Right kidney (tissue), 9 donors: ENCODE measurements at places on chromosomes 13 and 19.

DNA sequence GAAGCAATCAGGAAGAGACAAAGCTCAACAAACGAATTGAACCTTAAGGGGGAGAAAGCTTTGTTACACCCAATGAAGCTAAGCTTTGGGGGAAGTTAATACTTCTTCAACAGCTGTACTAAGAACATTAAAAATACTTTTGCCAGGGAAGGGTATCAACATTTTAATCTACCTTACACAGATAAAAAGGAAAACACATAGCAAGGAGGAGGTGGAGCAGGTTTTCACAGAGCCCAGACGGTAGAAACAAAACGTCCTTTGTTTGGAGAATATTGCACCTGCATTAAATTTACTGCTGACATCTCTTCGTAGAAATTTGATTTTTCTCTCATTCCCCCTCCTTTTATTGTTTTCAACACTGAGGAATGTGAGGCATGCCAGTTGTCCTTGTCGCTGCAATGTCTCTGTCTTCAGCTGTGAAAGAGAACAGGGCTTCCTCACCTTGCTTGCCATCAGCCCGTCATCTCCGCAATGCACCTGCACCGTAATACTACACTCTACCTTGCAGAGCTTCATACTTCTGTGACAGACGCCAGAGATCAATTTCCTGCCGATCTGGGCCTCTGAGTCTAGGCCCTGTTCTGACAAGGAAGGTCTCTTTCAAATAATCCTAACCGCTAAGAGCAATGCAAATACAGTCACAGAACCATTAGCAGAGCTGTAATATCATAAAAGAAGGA, 270.8 kb downstream of the SPRY2 start:
- no peak for DNase-seq

DNA sequence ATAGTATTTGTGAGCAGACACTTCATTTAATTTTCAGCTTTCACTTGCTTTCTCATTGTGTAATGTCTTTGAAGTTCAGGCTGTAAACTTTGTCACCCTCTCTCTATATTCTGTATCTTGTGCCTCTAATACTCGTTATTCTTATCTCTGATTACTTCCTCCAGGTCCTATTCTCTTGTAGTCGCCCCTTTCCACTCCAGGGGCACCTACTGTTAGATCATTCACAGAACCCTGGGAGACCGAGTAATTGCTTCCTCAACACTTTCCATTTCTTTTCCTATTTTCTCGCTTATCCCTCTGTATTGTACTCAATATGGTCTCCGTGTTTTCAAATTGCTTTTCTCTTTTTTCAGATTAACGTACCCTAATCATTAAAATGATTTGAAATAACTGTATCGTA, 93.9 kb upstream of the TDRD3 start:
- DNase-seq: no peak

GRCh38 chr13:19657872-19658591, 24.6 kb downstream of the MPHOSPH8 start:
- DNase-seq: no peak

- DNase-seq: peak; percentile 21
These were observed 780 bp upstream of the GTF2F2 start for GRCh38 chr13:45119469-45119990.

GRCh38 chr13:32535115-32535514, 3.5 kb downstream of the N4BP2L2 start:
- DNase-seq: no peak

GRCh38 chr13:48401480-48401879, 11.4 kb downstream of the LPAR6 start:
- DNase-seq: no peak

DNA sequence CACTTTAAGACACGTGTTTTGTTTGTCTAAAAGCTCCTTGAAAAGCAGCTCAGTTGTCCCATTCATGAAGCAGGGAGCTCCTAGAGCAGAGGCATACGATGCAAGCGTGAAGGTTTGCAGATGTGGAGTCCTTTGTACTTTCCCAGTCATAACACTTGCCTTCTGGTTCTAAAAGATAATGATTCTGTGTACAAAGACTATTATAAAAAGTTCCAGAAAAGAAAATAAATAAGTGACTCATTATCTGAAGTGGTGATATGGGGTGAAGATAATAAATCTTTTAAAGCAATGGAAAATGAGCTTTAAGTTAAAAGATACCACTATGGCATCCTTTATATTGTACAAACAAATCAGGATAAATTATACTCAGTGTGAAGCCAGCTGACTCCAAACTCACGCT, 569.9 kb downstream of the MYO16 start:
- no peak for DNase-seq

- no peak for DNase-seq
These were observed 2689.2 kb downstream of the PCDH9 start for GRCh38 chr13:64540976-64541375.

- no peak for DNase-seq
These were observed 576 bp downstream of the APBA3 start for GRCh38 chr19:3760871-3761361.

GRCh38 chr13:104641309-104641708, 1575.1 kb upstream of the SLC10A2 start:
- DNase-seq: no peak

- DNase-seq: no peak
These were observed 79.4 kb downstream of the FOXO1 start for GRCh38 chr13:40586886-40587565.

DNA sequence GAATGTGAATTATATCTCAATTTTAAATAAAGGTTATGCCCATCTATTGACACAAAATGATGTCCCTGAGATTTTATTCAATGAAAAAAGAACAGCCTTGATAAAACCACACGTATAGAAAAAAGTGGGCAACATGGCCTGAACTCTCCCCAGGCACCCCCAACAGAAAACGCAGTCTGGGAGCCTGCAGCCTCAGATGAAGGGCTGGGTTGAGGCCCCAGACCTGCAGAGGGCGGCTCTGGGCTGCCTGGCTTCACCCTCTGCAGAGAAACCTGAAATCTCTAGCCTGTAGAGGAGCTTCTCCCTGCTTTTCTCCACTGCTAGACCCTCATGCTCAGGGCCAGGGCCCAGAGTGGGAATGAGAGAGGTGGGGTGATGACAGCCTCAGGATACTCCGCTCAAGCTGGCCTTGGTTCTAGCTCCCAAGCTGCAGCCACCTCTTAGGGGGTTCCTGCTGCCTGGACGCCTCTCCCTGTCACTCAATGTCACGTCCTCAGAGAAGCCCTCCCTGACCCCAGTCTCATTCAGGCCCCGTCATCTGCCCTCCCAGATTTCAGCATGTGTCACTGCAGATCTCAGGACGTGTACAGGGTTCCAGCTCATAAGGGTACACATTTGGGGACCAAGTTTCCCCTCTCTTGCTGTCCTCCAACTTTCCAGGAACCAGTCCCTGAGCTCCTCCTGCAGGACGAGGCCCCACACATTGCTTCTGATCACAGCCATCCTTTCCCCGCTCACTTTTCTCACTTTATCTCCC, 1.8 kb downstream of the MBD3 start:
- no peak for DNase-seq

DNA sequence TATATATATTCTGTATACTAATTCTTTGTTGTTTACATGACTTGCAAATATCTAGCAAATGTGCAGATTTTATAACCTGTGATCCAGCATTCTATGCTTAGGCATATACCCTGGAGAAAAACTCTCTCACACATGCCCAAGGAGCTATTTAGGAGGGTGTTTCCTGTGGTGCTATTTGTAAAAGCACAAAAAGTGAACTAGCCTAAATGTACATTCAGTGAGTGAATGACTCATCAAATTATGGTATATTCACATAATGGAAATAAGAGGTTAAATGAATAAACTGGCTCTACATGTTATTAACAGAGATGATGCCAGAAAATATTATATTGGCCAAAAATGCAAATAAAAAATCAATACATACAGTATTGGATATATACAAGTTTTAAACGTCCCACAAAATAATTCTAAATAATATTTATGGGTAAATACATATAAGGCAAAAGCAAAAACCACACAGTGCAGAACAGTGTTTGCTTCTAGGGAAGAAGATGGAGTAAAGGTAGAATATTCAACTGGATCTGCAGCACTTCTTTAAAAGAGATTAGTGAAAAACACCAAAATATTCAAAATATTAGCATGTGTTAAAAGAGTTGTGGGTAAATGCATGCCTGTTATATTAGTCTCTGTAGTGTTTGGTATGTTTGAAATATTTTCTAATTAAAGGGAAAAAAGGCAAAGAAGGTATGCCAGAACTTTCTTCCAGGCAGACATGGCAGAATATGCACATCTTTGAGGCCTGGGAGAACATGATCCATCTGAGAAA, 344.7 kb downstream of the KLF5 start:
- DNase-seq: no peak
